T-helper 2 cell (primary cell): ENCODE measurements at places on chromosomes 11 and 22.

DNA sequence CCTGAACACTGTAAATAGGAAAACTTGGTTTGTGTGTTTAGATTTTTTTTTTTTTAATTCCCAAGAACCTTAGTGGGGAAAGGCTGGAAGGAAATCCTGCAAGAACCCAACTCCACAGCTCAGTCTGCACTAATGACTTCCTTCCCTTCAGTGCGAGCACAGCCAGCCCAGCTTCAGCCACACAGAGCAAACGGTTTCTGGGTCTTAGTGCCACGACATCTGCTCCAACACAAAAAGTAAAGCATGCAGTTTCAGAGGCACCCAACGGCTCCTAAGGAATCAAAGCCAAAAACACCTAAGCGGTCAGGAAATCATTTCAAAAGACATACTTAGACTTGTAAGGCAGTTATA lies 236.1 kb downstream of the TTC28 start:
- no peak for DNase-seq

- peak; percentile 85 for DNase-seq
Observed at GRCh38 chr11:58577555-58578135, 1.2 kb upstream of the ZFP91 start.

GRCh38 chr11:77425346-77425745 lies 48.5 kb downstream of the PAK1 start:
- no peak for DNase-seq

GRCh38 chr11:123509737-123510578 lies 79.9 kb downstream of the GRAMD1B start:
- no peak for DNase-seq

DNA sequence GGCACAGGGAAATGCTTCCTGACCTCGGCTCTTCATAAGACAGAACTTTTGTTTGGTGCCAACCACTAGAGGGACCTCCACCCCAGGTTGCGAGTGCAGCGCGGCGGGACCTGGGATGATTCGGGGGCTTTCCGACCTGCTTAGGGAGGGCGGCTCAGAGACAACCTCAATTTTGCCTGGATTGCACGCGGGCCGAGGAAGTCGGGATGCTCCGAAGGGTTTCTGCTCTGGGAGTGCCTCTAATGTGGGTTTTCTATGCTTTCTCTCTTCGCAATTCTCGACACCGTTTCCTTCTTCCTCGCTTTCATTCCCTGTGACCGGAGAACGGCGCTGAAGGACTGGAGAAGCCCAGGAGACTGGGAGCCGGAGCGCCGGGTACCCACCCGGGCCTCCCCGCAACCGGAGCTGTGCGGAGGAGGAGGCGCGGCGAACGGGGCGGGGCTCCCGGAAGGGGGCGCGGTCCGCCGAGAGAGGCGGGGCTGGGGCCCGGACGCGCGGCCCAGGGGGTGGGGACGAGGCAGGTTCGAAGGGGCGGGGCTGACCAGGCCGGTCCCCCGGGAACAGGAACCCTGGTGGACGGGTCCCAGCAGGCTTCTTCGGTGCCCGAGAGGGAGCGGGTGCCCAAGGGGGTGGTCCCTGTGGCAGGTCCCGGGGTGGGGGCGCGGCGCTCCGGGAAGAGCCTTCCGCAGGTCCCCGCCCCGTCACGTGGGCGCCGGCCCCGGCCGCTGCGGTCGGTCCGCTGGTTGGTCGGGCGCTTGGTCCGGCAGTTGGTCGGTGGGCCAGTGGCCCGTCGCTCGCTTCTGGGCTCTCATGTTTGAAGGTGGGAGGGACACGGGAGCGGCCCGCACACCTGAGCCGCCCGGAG lies at the start of gene PPFIBP2:
PPFIBP2 (plus strand) TSS at position 766 of the 865 bp plus-strand sequence. CDS start 35,477 bp downstream, outside the sequence.
- DNase-seq = peak; percentile 70

DNA sequence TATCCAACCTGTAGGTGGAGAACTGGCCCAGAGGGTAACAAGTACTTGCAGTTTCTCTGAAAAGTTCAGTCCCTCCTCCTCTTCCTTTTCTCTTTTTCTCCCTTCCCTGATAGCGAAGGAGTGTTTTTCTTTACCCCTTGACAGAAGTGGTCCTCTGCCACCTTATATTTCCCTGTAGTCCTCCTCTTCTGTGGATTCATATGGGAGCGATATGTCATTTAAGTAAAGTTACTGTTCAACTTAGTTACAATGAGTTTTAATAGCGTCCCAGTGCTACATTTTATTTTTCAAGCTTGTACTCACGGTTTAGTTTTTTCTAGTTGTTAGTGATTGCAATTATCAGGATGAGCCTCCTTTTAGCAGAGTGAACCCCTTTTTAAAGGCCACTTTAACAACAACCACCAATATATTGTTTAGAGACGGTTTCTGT lies 1.4 kb downstream of the PCF11 start:
- no peak for DNase-seq

GRCh38 chr11:85748455-85748891 lies 62.5 kb downstream of the SYTL2 start:
- no peak for DNase-seq

GRCh38 chr11:47507563-47508239 lies 45.2 kb downstream of the CELF1 start:
- no peak for DNase-seq

DNA sequence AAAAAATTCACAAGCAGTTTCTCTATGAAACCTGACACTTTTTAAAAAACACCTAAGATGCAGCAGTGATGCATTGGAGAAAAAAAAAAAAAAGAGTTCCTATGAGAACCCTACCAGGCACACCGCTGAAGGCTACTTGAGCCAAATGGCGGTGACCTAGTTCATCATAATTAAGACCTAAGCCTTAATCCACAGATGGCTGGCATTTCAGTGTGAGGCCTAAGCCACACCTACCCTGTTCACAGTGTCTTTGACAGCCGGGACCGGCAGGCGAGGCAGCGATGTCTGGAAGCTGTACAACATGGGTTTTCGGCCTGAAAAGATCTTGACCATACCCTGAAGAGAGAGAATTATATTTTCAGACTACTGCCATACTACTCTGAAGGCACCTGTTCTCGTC lies 38.0 kb downstream of the CPT1A start:
- DNase-seq = no peak

DNA sequence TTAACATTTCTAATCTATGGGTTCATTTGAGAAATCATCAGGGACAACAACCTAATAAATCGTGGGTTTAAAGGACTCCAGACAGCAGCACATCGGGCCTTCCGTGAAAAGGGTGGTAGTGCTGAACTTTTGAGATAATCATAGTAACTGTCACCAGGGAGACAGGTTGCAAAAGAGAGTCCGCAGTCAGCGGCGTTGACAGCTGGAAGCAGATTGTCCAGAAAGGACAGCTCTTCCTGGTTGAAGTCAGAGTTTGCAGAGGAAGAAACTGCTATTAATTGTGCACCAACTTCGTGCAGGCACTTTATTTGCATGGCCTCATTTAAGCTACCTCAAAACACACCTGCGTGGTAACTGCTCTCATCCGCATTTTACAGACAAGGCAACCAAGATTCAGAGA lies 20.5 kb upstream of the ISX start:
- no peak for DNase-seq

GRCh38 chr11:12604557-12605153 lies 69.6 kb upstream of the TEAD1 start:
- no peak for DNase-seq

DNA sequence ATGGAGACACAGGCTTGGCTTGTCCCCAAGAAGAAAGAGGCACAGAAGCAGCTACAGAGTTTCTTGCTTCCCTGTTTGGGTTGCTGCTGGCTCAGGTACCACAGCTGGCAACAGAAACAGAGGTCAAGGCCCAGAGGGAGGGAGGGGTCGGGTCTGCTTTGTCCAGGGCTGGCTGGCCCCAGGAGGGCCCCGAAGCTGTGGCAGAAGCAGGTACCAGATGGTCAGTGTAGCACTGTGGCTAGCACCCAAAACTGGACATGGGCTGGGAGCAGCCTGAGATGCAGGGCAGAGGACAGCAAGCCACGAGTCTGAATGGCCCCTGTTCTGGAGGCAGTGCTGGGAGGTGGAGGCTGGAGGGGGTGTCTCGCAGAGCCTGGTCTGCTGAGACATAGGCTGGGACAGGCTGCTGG lies 52.3 kb upstream of the CCDC188 start:
- DNase-seq = no peak

- no peak for DNase-seq
Observed at GRCh38 chr11:73521621-73522020, 76.3 kb downstream of the FAM168A start.

GRCh38 chr11:11411401-11411985 lies 58.4 kb upstream of the CSNK2A3 start:
- DNase-seq = no peak

DNA sequence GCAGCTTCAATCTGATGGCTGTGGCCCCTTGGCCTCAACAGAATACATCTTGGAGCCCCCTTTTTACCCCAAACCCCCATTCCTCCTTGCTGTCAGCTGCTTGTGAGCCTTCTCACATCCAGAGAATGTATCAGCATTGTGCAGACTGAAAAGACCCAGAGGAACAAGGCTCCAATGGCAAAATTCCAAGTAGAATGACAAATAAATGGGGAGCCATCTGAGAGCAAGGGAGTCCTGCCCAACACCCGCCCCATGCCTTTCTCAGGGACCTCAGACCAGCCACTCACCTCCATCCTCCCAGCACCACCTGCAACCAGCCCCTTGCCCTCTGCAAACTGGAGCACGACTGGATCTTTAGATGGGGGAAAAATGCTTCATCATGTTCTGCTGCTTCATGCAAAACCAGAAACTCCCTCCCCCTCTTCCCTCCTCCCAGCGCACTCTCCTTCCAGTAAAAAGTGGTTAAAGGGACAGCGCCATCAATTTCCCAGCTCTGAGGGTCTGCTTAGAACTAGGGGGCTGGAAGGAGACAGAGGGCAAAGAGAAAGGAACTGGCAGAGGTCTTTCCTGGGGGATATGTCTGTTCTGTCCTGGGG lies 2.2 kb upstream of the NEFH start:
- DNase-seq = no peak

DNA sequence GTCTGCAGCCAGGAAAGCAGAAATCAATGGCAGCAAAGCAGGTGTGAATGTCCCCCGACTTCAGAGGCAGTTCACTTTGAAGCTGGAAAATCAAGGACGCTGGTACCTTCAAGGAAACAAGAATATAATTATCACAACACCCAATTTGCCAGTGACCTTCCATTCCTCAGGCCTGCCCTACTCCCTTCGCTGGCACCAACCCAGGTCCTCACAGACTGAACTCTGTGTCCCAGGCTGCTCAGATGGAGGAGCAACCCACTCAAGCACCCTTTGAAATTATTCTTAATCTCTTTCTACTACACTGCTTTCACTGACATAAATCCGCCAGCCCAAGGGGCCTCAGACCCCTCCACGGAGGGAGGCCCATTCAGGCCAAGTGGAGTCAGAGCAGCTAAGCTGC lies 64.7 kb upstream of the WT1 start:
- DNase-seq = no peak

DNA sequence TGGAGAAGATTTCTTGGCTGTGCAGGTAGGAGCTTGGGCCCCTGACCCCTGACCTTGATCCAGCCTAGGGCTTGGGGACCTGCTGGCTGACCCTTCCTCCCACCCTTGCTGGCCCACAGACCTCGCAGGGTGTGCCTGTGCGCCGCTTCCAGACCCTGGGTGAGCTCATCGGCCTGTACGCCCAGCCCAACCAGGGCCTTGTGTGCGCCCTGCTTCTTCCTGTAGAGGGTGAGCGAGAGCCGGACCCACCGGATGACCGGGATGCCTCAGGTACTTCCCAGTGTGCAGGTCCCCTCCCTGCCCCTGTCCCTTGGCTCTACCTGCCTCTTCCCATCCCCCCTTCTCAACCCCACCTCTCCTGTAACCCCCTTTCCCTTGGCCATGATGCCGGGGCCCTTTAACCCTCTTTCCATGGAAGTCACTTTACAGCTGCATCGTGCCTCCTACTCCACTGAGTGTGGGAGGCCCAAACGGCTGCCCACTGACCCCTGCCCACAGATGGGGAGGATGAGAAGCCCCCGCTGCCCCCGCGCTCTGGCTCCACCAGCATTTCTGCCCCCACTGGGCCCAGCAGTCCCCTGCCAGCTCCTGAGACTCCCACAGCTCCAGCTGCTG lies 3.8 kb downstream of the INPPL1 start:
- no peak for DNase-seq

DNA sequence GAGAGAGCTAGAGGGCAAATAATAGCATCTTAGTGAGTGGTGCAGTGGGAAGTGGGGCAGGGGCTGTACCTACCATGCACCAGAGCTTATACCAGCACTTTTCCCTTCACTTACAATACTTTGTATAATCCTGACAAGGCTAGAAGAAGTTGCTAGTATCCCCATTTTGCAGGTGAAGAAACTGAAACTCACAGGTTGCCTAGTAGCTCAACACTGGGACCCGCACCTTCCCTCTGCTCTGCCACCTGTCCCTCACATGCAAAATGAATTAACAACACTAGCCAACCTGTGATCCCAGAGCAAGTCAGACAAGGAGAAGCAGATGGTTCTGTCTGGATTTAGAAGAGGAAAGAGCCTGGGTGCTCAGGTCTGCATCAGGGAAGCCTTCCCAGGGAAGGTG lies 510.4 kb downstream of the BUD13 start:
- no peak for DNase-seq

- peak; percentile 15 for DNase-seq
Observed at GRCh38 chr11:12288212-12288930, 89.0 kb upstream of the PARVA start.

DNA sequence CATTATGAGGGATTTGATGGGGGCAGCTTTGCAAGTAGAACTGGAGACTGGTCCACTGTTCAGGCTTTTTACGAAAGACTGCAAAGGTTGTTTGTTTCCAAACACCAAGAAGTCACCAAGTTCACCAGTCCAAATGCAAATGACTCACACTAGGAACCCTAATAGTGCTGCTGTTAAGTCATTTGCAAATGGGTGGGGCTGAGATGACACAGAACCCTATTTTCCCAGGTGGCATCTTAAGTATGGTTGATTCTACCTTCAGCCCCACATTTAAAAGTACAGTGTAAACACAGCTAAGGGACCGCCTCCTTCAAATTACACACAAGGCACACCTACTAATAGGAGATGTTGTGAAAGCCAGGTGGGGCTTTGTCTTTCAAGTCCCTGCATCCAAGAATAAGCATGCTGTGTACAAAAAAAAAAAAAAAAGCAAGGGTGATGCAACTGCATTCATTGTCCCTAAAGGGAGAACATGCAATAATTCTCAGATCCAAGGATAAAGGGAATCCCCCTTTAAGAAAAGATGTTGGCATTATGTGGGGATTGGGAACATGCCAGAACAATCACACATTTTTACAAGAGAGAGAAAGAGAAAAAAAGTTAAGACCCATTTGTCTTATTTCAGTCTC lies 27.3 kb downstream of the BDNF start:
- no peak for DNase-seq
